ENCODE measurements at places on chromosomes 4 and X. TPM values are rescaled to one million over a fixed set of nuclear protein-coding genes. Genes with fewer than 3 reads are reported as not detected.

- no peaks in the 10 kb centered on the region for H3K36me3 ChIP-seq
- no peak for DNase-seq
- H3K27me3 ChIP-seq: no peaks in the 10 kb centered on the region
- no peak overlapping the region for H3K27ac ChIP-seq
Measured at GRCh38 chr4:10482913-10483312, 25.7 kb upstream of the ZNF518B start.

DNA sequence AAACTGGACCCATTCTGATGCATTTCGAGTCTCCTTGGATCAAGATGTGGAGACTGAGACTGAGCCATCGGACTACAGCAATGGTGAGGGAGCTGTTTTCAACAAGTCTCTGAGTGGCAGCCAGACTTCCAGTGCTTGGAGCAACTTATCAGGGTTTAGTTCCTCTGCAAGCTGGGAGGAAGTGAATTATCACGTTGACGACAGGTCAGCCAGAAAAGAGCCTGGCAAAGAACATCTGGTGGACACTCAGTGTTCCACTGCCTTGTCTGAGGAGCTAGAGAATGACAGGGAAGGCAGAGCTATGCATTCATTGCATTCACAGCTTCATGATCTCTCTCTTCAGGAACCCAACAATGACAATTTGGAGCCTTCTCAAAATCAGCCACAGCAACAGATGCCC is 84.8 kb downstream of the NEUROG2 start:
- no peak overlapping the region for H3K4me3 ChIP-seq
- no peak for DNase-seq
- H3K4me1 ChIP-seq: no peaks in the 10 kb centered on the region
- no peak overlapping the region for H3K27ac ChIP-seq
- H3K36me3 ChIP-seq: no peaks in the 10 kb centered on the region
- H3K27me3 ChIP-seq: no peaks in the 10 kb centered on the region

DNA sequence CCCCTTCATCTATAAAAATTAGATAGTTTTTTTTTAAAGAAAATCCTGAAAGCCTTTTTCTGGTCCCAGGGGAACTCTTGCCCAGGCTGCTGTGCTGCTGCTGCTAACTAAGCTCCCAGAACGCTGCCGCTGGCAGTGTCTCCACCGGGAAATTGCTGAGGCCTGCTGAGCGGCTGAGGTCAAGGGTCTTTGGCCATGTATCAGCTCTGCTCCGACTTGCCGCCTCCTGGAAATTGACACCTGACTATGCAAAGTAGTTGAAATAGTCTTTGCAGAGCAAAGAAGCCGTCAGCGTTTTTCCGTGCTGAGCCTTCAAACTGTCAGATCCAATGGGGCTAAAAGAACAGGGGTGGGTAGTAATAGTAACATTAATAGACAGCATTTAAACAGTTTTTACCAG is 839 bp downstream of the QDPR start:
- peak overlapping the region; percentile 81 for H3K4me3 ChIP-seq
- no peaks in the 10 kb centered on the region for H3K27me3 ChIP-seq
- DNase-seq: no peak

DNA sequence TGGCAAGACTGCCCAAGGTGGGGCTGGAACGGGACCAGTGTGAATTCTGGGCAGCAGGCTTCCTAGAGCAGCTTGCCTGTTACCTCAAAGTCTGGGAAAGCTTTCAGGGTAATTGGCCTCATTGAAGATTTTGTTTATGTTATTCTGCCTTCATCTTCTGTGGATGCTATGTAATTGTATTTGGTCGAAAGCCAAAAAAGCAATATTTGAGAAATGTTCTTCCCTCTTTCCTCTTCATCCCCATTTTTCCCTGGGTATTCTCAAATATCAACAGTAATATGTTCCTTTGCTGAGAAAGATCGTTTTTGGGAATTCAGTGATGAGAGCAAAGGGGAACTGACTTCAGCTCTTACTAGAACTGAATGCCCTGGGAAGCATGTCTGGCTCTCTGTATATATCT is 12.9 kb downstream of the TMEM131L start:
- no peak for DNase-seq
- peaks cover 16% of the 10 kb centered on the region for H3K4me1 ChIP-seq
- H3K36me3 ChIP-seq: peaks cover 5% of the 10 kb centered on the region

DNA sequence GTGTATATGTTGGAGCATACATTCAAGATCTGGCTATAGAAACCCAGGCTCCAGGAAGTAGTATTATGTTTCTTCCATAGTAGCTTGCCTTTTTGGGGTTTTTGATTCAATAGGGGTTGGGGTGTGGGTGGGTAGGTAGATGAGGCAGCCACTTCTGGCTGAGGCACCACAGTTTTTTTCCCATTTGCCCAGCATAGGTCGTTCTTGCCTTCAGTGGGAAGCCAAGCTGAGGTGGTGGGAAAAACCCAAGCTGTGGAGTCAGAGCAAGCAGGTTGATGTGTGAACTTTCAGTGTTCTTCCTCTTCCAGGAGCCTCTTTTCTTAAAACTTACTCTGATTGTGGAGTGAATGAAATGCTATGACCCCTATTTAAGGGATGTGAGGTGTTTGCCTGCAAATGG is 67.0 kb upstream of the RPS6KA3 start:
- H3K4me1 ChIP-seq: no peaks in the 10 kb centered on the region
- no peaks in the 10 kb centered on the region for H3K27me3 ChIP-seq
- no peak for DNase-seq
- no peaks in the 10 kb centered on the region for H3K36me3 ChIP-seq
- no peak overlapping the region for H3K4me3 ChIP-seq
- no peak overlapping the region for H3K27ac ChIP-seq

- H3K27me3 ChIP-seq: no peaks in the 10 kb centered on the region
- H3K4me1 ChIP-seq: no peaks in the 10 kb centered on the region
- no peaks in the 10 kb centered on the region for H3K36me3 ChIP-seq
- no peak for DNase-seq
- H3K27ac ChIP-seq: no peak overlapping the region
- no peak overlapping the region for H3K4me3 ChIP-seq
Measured at GRCh38 chrX:24124244-24124799, 25.2 kb upstream of the ZFX start.

- peaks cover 9% of the 10 kb centered on the region for H3K4me1 ChIP-seq
- H3K36me3 ChIP-seq: no peaks in the 10 kb centered on the region
- no peaks in the 10 kb centered on the region for H3K27me3 ChIP-seq
- H3K27ac ChIP-seq: no peak overlapping the region
- DNase-seq: no peak
Measured at GRCh38 chr4:85496933-85497332, 22.0 kb downstream of the ARHGAP24 start.

Gene MEPE
- not detected for total RNA-seq

- H3K4me3 ChIP-seq: no peak overlapping the region
- DNase-seq: no peak
- no peak overlapping the region for H3K27ac ChIP-seq
- no peaks in the 10 kb centered on the region for H3K36me3 ChIP-seq
- no peaks in the 10 kb centered on the region for H3K27me3 ChIP-seq
Measured at GRCh38 chr4:47209833-47210232, 178.5 kb downstream of the GABRB1 start.

DNA sequence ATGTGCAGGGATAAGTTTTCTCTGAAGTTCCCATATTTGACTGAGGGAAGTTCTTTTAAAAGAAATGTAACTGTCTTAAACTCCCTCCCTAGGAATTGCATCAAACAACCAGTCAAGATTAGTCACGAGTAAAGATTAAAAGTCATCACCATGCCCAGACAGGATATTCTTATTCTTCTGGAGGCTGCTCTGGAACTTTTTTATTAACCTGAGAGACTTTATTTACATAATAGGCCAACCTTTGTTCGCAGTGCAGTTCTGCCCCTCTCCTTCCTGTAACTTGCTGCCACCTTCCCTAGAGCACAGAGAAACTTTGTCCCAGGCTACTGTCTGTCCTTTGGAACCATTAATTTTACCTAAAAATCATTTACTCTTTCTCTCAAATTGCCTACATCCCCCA is 9.8 kb upstream of the HERC3 start:
- H3K27me3 ChIP-seq: no peaks in the 10 kb centered on the region
- DNase-seq: no peak
- H3K4me1 ChIP-seq: no peaks in the 10 kb centered on the region
- no peaks in the 10 kb centered on the region for H3K36me3 ChIP-seq
- no peak overlapping the region for H3K4me3 ChIP-seq
- no peak overlapping the region for H3K27ac ChIP-seq

- H3K36me3 ChIP-seq: no peaks in the 10 kb centered on the region
- peaks cover 7% of the 10 kb centered on the region for H3K4me1 ChIP-seq
- H3K4me3 ChIP-seq: no peak overlapping the region
Measured at GRCh38 chr4:150072906-150073714, 5.1 kb upstream of the DCLK2 start.

Gene CXCL13
- total RNA-seq: not detected

DNA sequence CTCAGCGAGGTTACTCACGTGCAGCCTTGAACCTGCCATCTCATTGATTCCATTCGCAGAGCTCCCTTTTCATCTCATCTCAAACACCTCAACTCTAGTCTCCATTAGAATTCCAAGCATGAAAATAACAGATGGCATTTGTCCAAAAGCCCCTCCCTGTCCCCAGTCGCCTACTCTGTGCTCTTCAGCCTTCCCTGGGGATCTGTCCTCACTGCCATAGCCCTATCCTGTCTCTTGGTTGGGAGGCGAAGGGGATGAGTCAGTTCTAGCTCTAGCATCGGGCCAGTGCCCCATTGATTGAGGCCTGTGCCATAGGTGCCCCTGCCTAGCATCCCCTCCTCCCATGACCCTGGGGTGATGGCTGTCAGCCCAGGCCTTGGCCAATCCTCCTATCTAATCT is 134.0 kb upstream of the PJA1 start:
- no peaks in the 10 kb centered on the region for H3K36me3 ChIP-seq
- DNase-seq: no peak
- H3K27me3 ChIP-seq: no peaks in the 10 kb centered on the region
- H3K4me3 ChIP-seq: no peak overlapping the region
- no peak overlapping the region for H3K27ac ChIP-seq
- no peaks in the 10 kb centered on the region for H3K4me1 ChIP-seq

- no peaks in the 10 kb centered on the region for H3K36me3 ChIP-seq
- H3K27ac ChIP-seq: no peak overlapping the region
- no peaks in the 10 kb centered on the region for H3K4me1 ChIP-seq
- H3K4me3 ChIP-seq: no peak overlapping the region
- no peaks in the 10 kb centered on the region for H3K27me3 ChIP-seq
Measured at GRCh38 chr4:96698831-96699230, 858.9 kb downstream of the PDHA2 start.

Gene NRK
- 7.6 TPM for total RNA-seq

Gene XAGE2
- not detected for total RNA-seq

Gene CT45A8
- total RNA-seq: not detected

Gene HTR2C
- total RNA-seq: not detected

DNA sequence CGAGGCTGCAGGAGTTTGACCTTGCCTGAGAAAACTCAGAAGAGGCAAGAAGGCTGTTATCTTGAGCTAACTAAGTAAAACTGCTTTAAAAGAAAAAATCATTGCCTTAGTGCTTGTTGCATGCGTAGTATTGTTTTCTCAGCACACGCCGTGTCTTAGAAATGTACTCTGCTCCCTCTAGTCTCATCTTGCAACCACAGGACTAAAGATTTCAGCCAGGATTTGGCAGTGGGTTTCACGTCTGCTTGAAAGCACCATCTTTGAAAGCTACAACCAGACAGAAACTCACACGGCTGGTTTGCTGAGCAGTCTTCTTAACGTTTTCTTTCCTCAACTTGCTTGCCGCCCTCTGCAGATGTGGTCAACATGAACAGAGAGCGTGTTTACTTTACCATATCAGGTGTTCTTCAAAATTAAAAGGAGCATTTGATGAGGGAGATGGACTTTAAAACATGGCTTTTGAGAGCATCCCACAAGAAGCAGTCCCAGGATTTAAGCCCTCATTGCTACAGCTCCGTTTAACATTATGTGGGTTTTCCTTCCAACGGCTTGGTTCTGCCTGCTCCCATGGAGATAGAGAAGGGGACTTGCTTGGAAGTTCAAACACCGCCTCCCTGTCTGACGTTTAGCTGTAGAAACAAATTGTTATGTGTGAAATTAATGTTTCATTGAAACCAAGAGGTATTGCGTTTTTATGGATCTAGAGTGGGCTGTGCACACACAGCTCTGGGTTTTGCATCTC is 3.4 kb downstream of the SORCS2 start:
- H3K4me3 ChIP-seq: no peak overlapping the region
- peaks cover 15% of the 10 kb centered on the region for H3K4me1 ChIP-seq
- H3K27me3 ChIP-seq: no peaks in the 10 kb centered on the region
- peak overlapping the region; percentile 13 for H3K27ac ChIP-seq
- no peaks in the 10 kb centered on the region for H3K36me3 ChIP-seq

DNA sequence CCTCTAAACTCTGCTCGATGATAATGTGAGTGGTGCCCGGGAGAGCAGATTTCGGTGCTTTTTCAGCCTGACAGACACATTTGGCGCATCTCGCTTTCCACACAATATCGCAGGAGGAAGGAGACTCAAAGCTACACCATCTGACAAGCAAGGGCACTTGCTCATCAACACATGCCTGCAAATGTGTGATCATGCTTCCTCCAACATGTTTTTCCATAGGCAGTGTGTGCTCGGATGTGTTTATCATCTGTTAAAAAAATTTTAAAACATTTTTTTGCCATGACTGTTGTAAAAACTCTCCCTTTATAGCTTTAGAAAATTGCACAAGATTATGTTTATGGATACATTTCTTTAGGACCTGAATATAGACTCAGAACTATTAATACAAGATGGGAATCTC is 170.3 kb upstream of the PUDP start:
- H3K36me3 ChIP-seq: no peaks in the 10 kb centered on the region
- DNase-seq: no peak
- H3K4me1 ChIP-seq: no peaks in the 10 kb centered on the region

DNA sequence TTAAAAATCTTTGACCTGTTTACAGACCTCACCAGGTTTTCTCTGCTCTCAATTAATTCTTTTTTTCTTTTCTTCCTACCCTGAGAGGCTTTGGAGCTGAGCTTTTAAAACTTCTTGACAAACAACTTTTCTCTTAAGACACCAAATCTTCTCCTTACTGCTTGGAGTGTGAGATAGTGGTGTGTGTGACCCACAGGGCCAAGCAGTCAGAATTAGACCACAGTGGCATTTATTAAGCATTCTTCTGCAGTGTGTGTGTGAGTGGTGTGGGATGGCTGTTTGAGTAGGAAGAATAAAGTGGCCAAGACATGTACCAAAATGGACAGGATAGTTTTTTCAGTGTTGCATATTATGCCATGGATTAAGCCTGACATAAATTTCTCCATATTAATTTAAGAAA is 665.1 kb downstream of the RAPGEF2 start:
- no peaks in the 10 kb centered on the region for H3K36me3 ChIP-seq
- DNase-seq: no peak
- H3K27ac ChIP-seq: no peak overlapping the region
- H3K4me1 ChIP-seq: no peaks in the 10 kb centered on the region
- H3K4me3 ChIP-seq: no peak overlapping the region

- H3K4me3 ChIP-seq: no peak overlapping the region
- DNase-seq: no peak
- H3K27ac ChIP-seq: no peak overlapping the region
- no peaks in the 10 kb centered on the region for H3K36me3 ChIP-seq
- no peaks in the 10 kb centered on the region for H3K27me3 ChIP-seq
Measured at GRCh38 chr4:81606801-81607501, 135.2 kb upstream of the RASGEF1B start.

GRCh38 chr4:62003695-62004094 is 803.6 kb downstream of the ADGRL3 start:
- DNase-seq: no peak
- no peaks in the 10 kb centered on the region for H3K27me3 ChIP-seq
- no peak overlapping the region for H3K4me3 ChIP-seq
- no peaks in the 10 kb centered on the region for H3K36me3 ChIP-seq
- H3K27ac ChIP-seq: no peak overlapping the region

All from esophagus muscularis mucosa (tissue), 4 donors.